ENCODE measurements at places on chromosomes 6 and 20.

GRCh38 chr6:122694602-122695001 is 84.4 kb downstream of the PKIB start:
- peaks cover 15% of the 10 kb centered on the region for H3K4me1 ChIP-seq

GRCh38 chr6:160141001-160141726 is 19.5 kb downstream of the SLC22A1 start:
- peak overlapping the region; percentile 60 for H3K4me3 ChIP-seq
- 0 out of 2 replicates have a peak, but pooled peaks cover 1% of the 10 kb centered on the region for H3K27me3 ChIP-seq
- DNase-seq, result peak; percentile 54
- peak overlapping the region; percentile 69 for H3K27ac ChIP-seq
- no peaks in the 10 kb centered on the region for H3K36me3 ChIP-seq

GRCh38 chr20:53972179-53972578 is 98.2 kb downstream of the BCAS1 start:
- no peak overlapping the region for H3K4me3 ChIP-seq
- no peak for DNase-seq
- H3K27ac ChIP-seq, result no peak overlapping the region
- H3K36me3 ChIP-seq, result peaks cover 9% of the 10 kb centered on the region
- H3K27me3 ChIP-seq, result peaks cover 5% of the 10 kb centered on the region
- no peaks in the 10 kb centered on the region for H3K4me1 ChIP-seq

- H3K36me3 ChIP-seq, result no peaks in the 10 kb centered on the region
- H3K4me3 ChIP-seq, result no peak overlapping the region
- H3K27ac ChIP-seq, result no peak overlapping the region
Measured at GRCh38 chr20:22915512-22915911, 119.6 kb upstream of the SSTR4 start.

DNA sequence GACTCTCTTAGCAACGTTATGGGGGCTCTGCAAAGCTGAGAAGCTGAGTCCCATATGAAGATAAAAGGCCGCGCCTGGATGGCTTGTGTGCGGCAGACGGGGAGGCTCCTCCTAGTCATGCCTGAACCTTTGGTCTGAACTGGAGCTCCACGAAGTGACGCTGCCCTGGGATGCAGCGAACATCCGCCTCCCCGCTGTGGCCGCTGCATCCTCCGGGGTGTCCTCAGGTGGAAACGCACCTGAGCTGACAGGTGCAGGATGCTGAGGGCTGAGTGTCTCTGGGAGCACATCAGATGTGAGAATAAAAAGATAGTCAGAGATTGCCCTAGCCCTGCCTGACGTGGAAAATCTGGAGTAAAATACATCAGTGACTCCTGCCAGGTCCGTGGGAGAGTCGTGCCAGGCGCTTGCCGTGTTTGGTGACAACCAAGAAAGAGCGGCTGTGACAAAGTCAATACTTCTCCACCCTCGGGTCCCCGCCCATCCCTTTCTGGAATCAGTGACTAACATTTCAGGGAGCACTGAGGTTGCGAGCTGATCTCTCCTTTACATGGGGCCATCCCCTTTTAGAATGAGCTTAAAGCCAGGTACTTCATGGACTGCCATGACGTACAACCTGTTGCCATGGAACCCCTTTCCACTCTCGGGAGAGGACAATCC is 162.8 kb upstream of the AFDN start:
- no peak for DNase-seq
- no peak overlapping the region for H3K4me3 ChIP-seq
- no peak overlapping the region for H3K27ac ChIP-seq

DNA sequence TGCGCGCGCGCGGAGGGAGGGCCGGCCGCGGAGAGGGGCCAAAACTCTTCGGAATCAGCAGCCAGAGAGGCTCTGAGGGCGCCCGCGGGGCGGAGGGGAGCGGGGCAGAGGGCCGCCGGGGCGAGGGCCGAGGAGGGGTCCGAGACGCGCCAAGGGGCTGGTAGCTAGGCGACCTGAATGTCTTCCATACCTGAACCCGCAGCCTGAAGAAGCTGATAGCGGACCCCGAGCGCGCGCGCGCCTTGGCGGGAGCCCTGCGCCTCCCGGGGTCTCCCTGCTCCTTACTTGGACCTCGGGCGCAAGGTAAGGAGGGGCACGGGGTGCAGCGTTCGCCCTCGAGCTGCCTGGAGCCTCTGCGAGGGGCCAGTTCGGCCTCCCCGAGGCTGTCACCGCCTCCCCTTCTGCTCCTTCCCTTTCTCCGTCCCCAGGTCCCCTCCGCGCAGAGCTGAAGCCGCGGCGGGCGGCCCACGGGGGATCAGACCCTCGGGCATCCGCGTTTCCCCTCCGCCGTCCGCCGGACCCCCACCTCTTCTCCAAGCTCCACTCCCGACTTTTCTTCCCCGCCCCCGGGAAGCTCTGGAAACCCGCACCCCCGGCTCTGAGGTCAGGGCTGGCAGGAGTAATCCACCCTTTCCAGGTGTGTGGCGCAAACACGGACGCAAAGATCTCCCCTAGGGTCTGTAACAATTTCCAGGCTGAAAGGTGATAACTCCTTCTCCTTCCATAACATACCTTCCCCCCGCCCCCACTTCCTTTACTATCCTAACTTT is 13.1 kb upstream of the DEK start:
- peaks cover 32% of the 10 kb centered on the region for H3K27me3 ChIP-seq
- no peak for DNase-seq
- peaks cover 13% of the 10 kb centered on the region for H3K36me3 ChIP-seq
- peak overlapping the region; percentile 72 for H3K4me3 ChIP-seq
- H3K4me1 ChIP-seq, result peaks cover 15% of the 10 kb centered on the region
- no peak overlapping the region for H3K27ac ChIP-seq

GRCh38 chr20:3046677-3047462 is 1.0 kb downstream of the MRPS26 start:
- peaks cover 1% of the 10 kb centered on the region for H3K27me3 ChIP-seq
- peaks cover 22% of the 10 kb centered on the region for H3K4me1 ChIP-seq
- peak overlapping the region; percentile 92 for H3K4me3 ChIP-seq
- no peak overlapping the region for H3K27ac ChIP-seq

DNA sequence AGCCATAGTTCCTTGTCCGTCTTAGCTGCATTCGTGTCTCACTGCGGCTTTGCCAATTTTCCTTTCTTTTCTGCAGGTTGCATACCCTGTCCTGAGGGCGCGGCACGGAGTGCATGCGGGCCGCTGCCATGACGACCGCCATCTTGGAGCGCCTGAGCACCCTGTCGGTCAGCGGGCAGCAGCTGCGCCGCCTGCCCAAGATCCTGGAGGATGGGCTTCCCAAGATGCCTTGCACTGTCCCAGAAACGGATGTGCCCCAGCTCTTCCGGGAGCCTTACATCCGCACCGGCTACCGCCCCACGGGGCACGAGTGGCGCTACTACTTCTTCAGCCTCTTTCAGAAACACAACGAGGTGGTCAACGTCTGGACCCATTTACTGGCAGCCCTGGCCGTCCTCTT is 17.1 kb upstream of the EFHC1 start:
- DNase-seq, result no peak
- no peak overlapping the region for H3K4me3 ChIP-seq

GRCh38 chr6:90584636-90585255 is 2.1 kb downstream of the MAP3K7 start:
- peak overlapping the region; percentile 99 for H3K4me3 ChIP-seq
- peaks cover 2% of the 10 kb centered on the region for H3K27me3 ChIP-seq
- peaks cover 57% of the 10 kb centered on the region for H3K4me1 ChIP-seq
- H3K36me3 ChIP-seq, result peaks cover 5% of the 10 kb centered on the region

GRCh38 chr6:127162836-127163235 is 44.4 kb downstream of the RSPO3 start:
- H3K4me1 ChIP-seq, result no peaks in the 10 kb centered on the region
- no peak overlapping the region for H3K27ac ChIP-seq
- peaks cover 3% of the 10 kb centered on the region for H3K27me3 ChIP-seq
- no peak for DNase-seq
- no peak overlapping the region for H3K4me3 ChIP-seq

DNA sequence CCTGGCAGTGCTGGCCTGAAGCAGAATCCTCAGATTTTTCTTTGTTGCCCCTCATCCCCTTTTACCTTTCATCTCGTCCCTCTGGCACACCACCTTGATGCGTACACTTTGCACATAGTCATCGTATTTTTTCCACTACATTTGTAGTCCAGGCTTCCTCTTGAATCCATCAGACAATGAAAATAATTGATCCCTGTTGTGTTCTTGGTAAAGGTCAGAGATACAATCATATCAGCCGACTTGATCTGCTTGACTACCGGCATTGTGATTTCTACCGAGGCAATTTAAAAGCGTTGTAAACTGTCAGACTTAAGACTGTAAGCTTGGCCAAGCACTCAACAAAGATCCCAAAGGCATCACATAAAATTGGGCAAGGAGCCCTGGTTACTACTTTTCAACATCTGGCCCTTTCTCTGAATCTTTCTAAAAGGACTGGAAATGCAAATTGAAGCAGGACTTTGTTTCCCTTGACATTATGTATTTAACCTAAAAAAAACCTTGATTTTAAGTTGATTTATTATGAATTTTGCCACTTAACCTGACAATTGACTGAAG is 512.6 kb downstream of the LMBRD1 start:
- no peak for DNase-seq
- H3K27me3 ChIP-seq, result no peaks in the 10 kb centered on the region
- no peak overlapping the region for H3K4me3 ChIP-seq
- H3K4me1 ChIP-seq, result no peaks in the 10 kb centered on the region

- H3K36me3 ChIP-seq, result no peaks in the 10 kb centered on the region
- no peaks in the 10 kb centered on the region for H3K4me1 ChIP-seq
- no peak overlapping the region for H3K27ac ChIP-seq
- DNase-seq, result no peak
- H3K27me3 ChIP-seq, result peaks cover 2% of the 10 kb centered on the region
- H3K4me3 ChIP-seq, result no peak overlapping the region
Measured at GRCh38 chr6:145225500-145225899, 509.8 kb downstream of the EPM2A start.

- no peaks in the 10 kb centered on the region for H3K4me1 ChIP-seq
- H3K4me3 ChIP-seq, result no peak overlapping the region
- no peak for DNase-seq
- no peaks in the 10 kb centered on the region for H3K36me3 ChIP-seq
- H3K27ac ChIP-seq, result no peak overlapping the region
Measured at GRCh38 chr20:23192469-23192868, 106.3 kb upstream of the CD93 start.
